ENCODE measurements at places on chromosomes 2 and 18.

DNA sequence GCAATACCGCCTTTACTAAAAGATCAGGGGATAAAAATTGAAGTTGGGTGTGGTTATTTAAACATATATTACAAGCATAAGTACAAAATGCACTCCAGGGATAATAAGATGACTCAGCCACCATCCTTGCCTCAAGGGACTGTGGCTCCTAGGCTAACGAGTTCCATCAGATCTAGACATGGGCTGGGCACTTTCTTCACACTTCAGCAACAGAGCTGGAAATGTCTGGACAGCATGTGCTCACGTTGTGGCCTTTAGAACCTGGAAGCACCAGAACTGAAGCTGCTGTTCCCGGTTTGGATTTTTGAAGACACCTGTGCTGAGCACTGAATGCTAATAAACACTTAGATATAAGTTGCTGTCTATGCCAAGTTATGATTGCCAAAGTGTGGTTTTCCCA lies 384.2 kb upstream of the SALL3 start:
- no peak for DNase-seq

- no peak for DNase-seq
Measured at GRCh38 chr2:85330839-85331636, 3.2 kb upstream of the TGOLN2 start.

DNA sequence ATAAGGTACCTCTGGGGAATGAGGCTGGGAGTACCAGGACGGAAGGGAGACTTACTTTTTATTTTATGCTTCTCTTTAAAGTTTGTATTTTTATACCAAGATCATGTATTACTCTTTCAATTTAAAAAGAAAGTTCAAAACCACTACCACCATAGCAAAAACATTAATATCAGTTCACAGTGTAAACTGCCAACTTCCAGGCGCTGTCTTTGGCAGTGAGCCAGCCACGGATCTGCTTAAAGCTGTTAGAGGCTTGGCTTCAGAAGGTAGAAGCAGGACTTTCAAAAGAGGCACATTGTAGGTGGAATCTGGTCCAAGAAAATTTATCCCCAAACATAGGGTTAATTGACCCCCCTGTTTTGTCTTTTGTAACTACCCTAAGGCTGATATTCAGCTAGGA lies 74.8 kb downstream of the B3GNT2 start:
- DNase-seq, result no peak

GRCh38 chr2:852168-852567 lies 98.5 kb upstream of the SNTG2 start:
- no peak for DNase-seq

DNA sequence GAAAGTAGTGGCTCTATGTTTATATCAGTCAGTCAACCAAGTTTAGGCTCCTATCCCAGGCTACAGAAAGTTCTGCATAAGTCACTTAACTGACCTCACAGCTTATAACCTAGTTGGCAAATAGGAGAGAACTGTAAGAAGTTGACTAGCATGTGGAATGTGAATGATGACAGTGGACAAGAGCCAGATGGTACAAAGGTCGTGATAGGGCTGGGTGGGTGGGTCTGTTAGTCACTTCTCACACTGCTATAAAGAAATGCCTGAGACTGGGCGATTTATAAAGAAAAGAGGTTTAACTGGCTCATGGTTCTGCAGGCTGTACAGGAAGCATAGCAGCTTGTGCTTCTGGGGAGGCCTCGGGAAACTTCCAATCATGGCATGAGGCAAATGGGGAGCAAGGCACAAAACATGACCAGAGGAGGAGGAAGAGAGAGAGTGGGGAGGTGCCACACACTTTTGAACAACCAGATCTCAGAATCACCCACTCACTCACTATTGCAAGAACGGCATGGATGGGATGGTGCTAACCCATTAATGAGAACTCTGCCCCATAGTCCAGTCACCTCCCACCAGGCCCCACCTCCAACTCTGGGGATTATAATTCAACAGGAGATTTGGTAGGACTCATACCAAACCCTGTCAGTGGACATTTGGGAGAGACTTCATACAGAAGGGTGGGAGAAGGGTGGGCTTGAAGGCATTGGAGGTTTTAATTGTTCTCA lies 68.8 kb downstream of the LTBP1 start:
- DNase-seq, result no peak

DNA sequence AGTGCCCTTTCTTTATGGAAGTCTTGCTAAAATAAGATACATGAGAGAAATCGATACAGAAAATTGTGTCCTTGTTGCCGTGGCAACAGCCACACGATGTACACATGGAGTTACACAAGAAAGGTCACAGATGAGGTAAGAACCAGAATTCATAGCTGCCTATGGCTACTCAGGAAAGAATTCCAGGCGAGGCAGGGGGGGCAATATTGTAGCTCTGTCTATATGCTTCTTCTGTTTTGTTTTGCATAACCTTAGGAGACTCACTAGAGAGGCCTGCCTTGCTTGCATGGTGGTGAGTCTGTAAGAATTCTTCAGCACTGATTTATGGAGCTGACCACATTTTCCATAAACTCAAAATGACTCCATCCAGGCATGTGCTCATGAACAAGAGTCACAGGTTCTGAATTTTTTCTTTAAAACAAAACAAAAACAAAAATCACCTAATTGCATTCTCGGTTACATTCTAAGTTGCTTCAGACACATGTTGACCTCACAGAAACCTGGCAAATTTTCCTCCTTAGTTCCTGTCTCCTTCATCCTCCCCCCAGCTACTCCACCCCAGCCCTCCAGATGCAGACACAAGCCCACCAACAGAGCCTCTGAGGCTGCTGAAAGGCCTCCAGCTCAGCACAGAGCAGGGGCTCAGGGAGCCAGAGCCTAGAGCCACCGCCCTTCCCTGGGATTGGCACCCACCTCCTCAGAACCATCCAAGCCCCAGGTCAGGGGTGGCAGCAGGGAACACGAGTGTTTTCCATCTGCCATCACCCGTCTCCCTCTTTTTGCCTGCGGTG lies 183.5 kb downstream of the ANTXR1 start:
- no peak for DNase-seq

GRCh38 chr2:24304098-24304497 lies 56.2 kb downstream of the ITSN2 start:
- DNase-seq, result no peak

- no peak for DNase-seq
Measured at GRCh38 chr18:7686278-7686677, 119.2 kb downstream of the PTPRM start.

GRCh38 chr18:41695441-41695840 lies 259.6 kb upstream of the PIK3C3 start:
- no peak for DNase-seq

DNA sequence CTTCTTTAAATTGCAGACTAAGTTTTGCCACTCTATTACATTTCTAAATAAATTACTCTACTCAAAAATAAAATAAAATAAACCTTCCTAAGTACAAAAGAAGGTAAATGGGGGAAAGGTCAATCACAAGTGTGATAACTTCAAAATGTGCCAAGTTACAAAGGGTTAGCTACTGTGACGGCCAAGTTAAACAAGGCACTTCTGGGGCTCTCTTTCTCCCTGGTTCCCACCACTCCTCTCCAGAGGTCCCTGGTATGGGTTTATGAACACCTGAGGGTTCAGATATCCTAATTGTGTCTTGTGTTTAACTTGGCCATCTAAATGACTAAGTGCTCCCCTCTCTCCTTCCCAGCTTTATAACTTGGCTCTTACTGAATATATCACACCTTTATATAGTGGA lies 5.4 kb downstream of the ZNF521 start:
- no peak for DNase-seq

- DNase-seq, result no peak
Measured at GRCh38 chr2:61675204-61675603, 137.0 kb upstream of the XPO1 start.

DNA sequence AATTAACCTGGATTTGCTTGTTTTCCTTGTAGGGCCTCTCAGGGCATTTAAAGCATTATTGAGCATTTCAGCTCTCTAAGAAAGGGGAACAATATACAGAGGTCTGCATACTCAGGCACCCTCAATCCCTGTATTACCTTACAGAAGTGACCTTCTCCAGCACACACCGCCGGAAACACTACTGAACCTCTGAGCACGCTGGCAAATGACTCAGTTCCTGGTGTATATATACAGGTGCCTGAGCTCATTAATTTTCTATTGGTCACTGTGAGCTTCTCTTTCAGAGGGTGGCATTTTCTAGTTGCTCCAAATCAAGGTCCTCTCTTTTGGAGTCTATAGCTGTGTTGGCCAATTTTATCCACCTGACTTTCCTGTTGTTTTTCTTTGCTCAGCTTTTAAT lies 85.2 kb upstream of the COPS8 start:
- no peak for DNase-seq

- DNase-seq, result no peak
Measured at GRCh38 chr2:206442833-206443734, at the start of gene ADAM23. TSS of gene ADAM23 (plus strand) at chr2:206443532. CDS start at chr2:206443867, 335 bp downstream.

- no peak for DNase-seq
Measured at GRCh38 chr18:52216666-52217065, 123.3 kb upstream of the DCC start.

DNA sequence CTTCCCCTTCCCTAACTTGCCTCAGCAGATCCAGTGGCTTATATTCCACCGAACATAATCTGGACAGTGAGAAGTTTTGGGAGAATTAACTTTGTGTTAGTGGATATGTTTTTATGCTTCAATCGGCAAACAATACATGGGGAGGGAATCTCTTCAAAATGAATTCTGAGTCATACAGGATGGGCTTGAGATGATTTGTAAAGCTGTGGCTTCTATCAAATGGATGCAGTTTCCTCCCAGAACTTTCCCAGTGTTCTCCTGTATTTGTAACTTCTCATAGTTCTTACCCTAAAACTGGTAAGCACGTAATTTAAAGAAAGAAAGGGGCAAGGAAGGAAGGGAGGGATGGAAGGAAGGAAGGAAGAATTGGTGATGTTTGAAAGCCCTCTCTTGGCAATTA lies 36.8 kb downstream of the PDCL3 start:
- no peak for DNase-seq

GRCh38 chr18:36650266-36650665 lies 178.5 kb downstream of the TPGS2 start:
- no peak for DNase-seq

DNA sequence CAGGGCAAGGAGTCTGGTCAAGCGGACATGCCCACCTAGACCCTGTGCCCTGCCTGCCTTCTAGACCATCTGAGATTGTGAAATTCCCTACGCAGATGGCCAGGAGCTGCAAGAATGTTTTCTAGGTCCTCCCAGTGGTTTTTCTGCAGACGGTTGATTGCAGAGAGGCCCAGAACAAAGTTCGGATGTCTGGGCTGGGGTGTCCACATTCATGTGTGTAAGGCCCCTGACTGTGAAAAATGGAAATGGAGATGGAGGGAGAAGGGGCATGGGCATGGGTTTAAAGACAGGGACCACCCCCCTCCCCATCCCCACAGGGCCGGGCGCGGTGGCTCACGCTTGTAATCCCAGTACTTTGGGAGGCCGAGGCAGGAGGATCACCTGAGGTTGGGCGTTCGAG lies 11.8 kb downstream of the ARHGAP25 start:
- DNase-seq, result no peak

- DNase-seq, result no peak
Measured at GRCh38 chr2:86764661-86765309, 25.9 kb downstream of the CD8A start.

- DNase-seq, result no peak
Measured at GRCh38 chr2:100708333-100708732, 111.6 kb upstream of the NPAS2 start.

- DNase-seq, result no peak
Measured at GRCh38 chr2:136297994-136298393, 180.0 kb upstream of the CXCR4 start.
